ENCODE measurements at places on chromosomes 4 and X. TPM values are rescaled to one million over a fixed set of nuclear protein-coding genes. Genes with fewer than 3 reads are reported as not detected.

NXF2B gene
- not detected for total RNA-seq

CYSLTR1 gene
- not detected for total RNA-seq

RPS6KA6 gene
- total RNA-seq = 5.8 TPM

LGI2 gene
- 0.25 TPM for total RNA-seq

SLITRK4 gene
- 2.2 TPM for total RNA-seq

MAGEC2 gene
- total RNA-seq = not detected
